ENCODE measurements at places on chromosomes 5 and 9.

DNA sequence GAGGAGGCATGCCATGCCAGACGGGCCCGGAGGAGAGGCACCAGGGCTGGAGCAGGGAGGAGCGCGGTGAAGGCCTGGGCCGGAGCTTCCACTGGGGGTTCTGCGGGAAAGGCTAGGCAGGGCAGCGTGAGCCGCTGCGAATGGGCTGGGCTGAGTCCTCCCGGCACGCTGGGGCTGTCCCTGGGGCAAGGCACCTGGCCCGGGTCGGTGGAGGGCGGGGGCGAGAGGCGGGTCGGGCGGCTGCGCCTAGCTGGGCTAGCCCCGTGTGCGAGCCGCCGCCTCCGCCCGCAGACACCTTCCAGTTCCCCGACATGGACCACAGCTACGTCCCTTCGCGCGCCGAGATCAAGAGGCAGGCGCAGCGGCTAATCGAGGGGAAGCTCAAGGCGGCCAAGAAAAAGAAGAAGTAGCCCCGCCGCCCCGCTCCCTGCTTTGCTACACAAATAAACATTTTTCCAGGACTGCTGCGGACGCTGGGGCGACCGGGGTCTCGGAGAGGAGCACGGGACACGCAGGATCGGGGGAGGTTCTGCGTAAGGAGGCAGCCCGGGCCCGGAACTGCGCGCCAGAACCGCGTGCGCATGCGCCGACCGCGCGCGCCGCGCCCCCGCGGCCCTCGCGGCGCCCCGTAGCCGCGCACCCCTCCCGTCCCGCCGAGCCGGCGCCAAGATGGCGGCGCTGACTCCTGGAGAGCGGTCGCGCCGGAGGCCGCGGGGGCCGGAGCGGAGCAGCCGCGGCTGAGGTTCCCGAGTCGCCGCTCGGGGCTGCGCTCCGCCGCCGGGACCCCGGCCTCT is at the start of gene RABL6:
RABL6 (plus strand) TSS at position 668 of the 794 bp plus-strand sequence. CDS start 249 bp downstream, outside the sequence.
- DNase-seq: peak; percentile 86

- no peak for DNase-seq
Observed at GRCh38 chr9:91195372-91196012, 166.2 kb downstream of the AUH start.

DNA sequence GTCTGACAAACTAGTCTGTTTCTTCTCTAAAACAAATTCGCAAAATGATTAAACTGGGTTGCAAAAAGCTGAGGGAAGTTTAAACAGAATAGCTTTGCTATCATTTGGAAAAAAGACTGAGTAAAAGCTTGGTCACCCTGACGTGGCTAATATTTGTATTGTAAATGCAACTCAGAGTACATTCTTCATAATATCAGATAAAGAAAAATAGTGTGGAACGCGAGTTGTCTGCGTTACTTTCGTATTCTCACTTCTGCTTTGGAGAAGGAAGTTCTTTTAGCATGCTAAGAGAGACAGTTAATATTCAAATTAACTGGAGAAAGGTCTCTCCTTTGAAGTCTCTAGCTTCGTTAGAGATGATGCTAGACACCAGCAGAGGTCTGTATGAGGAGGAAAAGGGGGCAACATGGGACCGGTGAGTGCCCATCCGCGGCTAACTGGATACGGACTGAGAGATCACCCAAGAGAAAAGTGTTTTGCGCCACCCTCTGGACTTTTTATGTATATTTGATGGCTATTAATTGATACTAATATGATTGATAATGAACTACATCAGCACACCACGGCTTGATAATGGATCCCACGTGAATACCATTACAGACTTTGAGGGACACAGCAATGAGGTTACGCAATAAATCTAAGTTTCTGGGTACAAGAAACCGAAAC is 2.9 kb upstream of the CNTRL start:
- DNase-seq: peak; percentile 30

GRCh38 chr9:107489687-107490605 is at the start of gene KLF4:
KLF4 (minus strand) TSS chr9:107489769; CDS start chr9:107489172, 597 bp downstream.
- peak; percentile 74 for DNase-seq

DNA sequence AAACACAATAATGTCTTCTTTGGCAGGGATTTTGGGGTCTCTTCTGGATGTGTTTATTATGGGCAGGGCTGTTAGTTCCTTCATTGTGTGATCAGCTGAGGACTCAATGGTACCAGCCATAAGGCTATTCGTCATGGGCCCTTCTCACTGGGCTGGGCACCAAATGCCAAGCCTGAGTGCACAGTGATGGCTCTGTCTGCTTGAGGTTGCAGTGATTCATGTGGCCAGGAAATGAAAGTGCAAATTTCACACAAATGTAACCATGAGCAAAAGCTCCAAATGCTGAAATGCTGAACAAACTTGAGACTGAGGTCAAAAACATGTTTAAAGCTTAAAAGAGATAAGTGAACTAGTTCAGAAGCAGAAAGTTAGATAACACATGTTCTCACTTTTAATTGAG is 191.0 kb downstream of the TARS1 start:
- no peak for DNase-seq

DNA sequence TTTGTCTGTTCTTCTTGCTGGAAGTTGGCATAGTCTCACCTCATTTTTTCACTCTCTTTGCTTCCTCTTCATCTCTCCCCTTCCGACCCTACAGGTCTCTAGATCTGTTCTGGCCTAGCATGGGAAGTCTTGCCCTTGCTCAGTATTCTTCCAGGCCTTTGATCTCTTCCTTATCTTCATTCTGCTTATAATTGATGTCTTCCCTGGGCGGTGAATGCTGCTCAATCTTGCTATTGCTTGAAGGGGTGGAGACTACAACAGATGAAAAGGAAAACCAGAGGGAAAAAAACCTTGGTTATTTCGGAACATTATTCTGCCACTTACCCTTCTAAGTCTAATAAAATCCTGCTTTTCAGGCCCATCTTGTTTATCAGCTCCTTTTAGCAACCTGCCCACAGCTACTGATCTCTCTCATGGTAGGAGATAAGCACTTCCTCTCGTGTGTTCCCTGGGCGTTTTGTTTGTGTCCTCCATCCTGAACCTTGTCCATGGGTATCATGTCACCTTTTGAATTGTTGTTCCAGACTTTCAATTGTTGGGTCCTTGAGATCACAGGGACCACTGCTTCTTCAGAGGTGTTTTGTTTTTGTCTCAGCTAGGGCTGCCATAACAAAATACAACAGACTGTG is 375.6 kb downstream of the ADGRV1 start:
- DNase-seq: no peak

DNA sequence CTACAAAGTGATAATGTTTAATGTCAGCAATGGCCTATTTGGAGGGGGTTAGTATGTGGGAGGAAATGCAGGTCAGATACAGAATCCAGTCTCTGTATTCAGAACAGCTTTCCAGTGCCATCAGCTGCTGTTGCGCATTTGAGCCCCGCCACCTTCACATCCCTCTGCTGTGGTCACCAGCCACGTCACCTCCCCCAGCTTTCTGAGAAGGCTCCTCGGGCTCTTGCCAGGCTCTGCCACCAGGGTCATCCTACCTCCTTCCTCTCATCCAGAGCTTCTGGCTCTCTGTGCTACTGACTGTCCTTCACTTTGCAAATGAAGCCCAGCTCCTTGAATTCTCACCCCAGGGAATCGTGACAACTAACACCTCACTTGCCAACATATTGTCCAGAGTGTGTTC is 138.8 kb downstream of the PIK3R1 start:
- DNase-seq: no peak

- no peak for DNase-seq
Observed at GRCh38 chr5:138271281-138271680, 3.1 kb downstream of the GFRA3 start.

GRCh38 chr5:66143473-66144073 is 527 bp upstream of the SREK1 start:
- DNase-seq: no peak

DNA sequence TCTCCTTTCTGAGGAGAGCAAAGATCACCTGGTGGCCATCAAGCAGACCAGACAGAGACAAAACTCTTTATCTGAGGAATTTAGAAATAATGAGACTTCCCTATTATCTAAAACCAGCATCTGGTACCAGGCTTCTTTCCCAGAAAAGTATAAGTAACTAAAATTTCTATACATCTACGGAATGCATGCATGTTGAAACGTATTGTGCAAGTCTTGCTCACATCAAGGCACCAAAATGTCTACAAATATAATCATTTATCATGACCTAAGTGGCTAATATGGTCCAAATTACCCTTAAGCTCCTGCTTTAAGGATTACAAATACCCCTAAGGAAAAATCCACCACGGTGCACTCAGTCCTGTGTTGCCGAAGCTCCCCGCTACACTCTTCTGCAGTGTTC is 286.3 kb downstream of the CDH18 start:
- DNase-seq: no peak

DNA sequence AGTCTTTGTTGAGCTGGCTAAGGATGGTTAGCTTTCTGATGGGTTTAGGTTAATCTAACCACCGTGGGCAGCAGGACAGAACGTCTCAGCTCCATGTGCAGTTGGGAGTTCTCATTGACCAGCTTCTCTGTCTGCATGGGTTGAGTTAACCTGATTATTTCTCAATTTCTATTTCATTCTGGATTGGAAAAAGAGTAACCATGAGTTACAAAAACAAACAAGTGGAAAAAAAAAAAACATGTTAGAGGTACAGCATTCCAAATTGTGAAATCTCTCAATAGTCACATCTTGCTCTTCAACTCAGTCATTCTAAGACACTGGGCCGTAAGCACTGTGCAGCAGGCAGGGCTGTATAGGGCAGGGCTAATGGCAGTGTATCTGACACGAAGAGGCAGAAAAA is 343.7 kb upstream of the KLF4 start:
- no peak for DNase-seq

- DNase-seq: peak; percentile 44
Observed at GRCh38 chr5:75050415-75050814, 1.9 kb downstream of the GCNT4 start.

DNA sequence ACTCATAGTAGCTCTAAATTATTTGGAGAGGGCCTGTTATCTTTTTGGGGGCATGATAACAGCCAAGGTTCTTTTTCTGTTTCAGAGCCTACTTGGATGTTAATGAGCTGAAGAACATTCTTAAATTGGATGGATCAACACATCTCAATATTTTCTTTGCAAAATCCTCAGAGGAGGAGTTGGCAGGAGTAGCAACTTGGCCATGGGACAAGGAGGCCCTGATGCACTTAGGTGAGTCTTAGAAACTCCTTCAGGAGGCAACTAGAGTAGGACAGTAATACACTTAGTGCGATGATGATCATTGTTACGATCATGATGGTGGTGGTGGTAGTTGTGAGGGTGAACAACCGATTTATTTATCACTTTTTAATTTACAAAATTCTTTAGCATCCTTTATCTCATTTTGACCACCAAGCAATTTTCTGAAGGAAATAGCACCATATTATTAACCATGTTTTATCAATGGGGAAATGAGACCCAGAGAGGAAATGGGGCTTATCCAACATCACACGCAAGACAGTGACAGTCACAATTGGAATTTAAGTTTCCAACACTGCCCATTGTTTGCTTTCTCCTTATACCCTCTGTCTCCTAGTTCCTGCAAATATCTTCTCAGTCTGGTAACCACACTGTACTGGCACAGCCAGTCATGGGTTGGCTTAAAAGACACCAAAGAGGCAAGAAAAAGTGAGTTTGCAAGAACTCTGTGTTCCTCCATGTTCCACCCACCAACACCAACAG is 54.0 kb downstream of the PAPPA start:
- no peak for DNase-seq

GRCh38 chr5:93596676-93597490 is 13.9 kb downstream of the NR2F1 start:
- DNase-seq: no peak

- no peak for DNase-seq
Observed at GRCh38 chr9:15426019-15426418, 3.3 kb downstream of the SNAPC3 start.

DNA sequence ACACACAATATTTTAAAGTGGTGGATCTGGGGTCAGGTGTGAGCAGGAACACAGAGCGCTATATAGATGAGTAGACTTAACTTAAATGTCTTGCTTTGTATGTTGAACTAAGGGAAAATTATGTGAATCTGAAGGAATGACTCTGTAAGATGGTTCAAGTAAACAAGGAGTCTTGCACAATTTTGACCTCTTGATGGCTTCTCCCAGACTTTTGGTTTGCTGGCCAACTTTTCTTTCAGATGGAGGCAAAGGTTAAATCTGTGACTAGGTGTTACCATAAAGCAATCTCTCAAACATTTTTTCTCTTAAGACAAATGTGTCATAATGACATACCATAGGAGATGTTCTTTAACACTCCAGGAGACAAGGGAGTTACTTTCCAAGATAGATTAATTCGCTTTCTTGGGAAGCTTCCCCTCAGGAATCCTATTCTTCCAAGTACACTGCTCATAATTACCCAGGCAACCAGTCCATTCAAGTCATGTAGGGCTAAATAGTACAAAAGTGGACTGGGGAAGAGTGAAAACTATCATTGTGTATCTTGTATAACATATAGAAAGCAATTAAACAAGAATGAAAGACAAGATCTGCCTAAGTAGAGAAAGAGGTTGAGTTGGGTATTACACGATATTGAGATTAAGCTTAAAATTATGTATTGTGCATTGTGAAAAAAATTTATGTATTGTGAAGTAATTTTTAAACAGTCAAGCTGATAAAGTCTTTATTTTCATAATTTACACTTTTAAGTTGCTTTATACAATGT is 60.3 kb upstream of the SLC27A6 start:
- DNase-seq: no peak

- no peak for DNase-seq
Observed at GRCh38 chr9:121765021-121765950, 113.9 kb downstream of the DAB2IP start.

GRCh38 chr9:71741926-71742648 is 26.2 kb downstream of the CEMIP2 start:
- DNase-seq: no peak

GRCh38 chr9:3887221-3887653 is 361.4 kb upstream of the RFX3 start:
- no peak for DNase-seq

- DNase-seq: no peak
Observed at GRCh38 chr5:39486361-39486760, 61.6 kb upstream of the DAB2 start.

DNA sequence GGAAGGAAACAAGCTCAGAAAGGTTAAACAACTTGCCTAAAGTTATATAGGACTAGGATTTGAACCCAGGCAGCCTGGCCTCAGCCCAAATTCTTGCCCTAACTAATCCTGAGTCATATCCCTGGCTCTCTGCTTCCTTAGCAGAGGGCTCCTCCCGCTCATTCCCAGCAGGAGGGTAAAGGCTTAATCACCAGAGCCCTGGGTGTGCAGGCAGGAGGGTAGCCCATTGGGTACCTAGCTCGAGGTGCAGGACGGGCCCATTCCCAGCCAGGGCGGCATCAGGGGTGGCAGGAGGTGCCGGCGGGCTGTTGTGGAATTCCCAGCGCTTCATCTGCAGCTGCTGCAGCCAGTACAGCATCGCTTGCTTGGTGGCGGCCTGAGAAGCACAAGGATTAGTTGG is 3.9 kb downstream of the TBC1D2 start:
- DNase-seq: no peak
